ENCODE measurements at places on chromosomes 2 and 18. TPM values are rescaled to one million over a fixed set of nuclear protein-coding genes. Genes with fewer than 3 reads are reported as not detected.

GRCh38 chr2:222878877-222879603 is 18.2 kb downstream of the ACSL3 start:
- H3K27ac ChIP-seq, result no peak overlapping the region
- no peaks in the 10 kb centered on the region for H3K27me3 ChIP-seq
- no peaks in the 10 kb centered on the region for H3K4me1 ChIP-seq
- H3K4me3 ChIP-seq, result no peak overlapping the region
- H3K36me3 ChIP-seq, result no peaks in the 10 kb centered on the region

DNA sequence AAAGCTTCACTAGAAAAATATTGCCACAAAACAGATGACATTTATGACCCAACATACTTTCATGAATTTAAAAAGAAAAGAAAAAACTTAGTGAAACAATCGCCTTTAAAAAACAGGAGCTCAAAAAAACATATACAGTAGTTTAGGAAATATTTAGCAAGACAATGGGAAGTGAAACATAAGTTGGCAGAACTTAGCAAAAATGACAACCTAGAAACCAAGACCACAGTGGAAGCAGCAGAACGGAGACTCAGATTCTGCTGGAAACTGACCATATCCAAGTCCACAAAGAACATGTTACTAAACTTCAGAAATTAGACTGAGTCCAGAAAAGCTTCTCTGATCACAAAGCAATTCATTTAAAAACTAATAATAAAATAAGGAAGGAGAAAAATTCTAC is 41.8 kb upstream of the CTAGE1 start:
- no peak overlapping the region for H3K27ac ChIP-seq
- H3K36me3 ChIP-seq, result no peaks in the 10 kb centered on the region
- DNase-seq, result no peak
- H3K4me3 ChIP-seq, result no peak overlapping the region
- no peaks in the 10 kb centered on the region for H3K4me1 ChIP-seq
- no peaks in the 10 kb centered on the region for H3K27me3 ChIP-seq

DNA sequence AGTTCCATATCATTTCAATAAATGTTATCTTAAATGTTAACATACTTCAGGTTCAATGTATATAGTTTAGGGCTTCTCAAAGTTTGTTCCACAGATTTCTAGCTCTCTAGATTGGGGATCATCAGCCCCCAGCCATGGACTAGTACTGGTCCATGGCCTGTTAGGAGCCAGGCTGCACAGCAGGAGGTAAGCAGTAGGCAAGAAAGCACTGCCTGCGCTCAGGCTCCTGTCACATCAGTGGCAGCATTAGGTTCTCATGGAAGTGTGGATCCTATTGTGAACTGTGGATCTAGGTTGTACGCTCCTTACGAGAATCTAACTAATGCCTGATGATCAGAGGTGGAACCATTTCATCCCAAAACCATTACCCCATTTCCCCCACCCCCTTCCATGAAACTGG is 531.1 kb downstream of the PARD3B start:
- no peak overlapping the region for H3K27ac ChIP-seq
- no peaks in the 10 kb centered on the region for H3K27me3 ChIP-seq

GPR45 gene
- total RNA-seq, result not detected

GRCh38 chr2:138732651-138733050 is 47.5 kb downstream of the NXPH2 start:
- no peak for DNase-seq
- H3K27me3 ChIP-seq, result no peaks in the 10 kb centered on the region
- H3K27ac ChIP-seq, result no peak overlapping the region
- H3K4me3 ChIP-seq, result no peak overlapping the region

DNA sequence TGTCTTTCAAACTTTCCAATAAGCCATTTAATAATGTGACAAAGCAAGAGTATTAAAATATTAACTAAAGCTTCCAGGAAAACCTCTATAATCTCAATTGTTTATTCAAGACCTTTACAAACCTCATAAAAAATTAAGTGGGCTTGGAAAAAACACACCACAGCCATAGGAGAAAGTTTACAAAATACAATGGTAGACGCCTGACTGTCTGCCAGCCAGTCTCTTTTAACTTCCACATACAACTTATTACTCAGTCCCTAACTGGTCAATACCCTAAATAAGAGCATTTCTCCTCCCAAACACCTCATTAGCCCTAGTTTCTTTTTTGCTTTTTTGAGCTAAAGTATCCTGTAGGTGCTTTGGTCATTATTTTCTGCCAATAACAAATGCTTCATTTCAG is 247.4 kb upstream of the CYP26B1 start:
- H3K36me3 ChIP-seq, result no peaks in the 10 kb centered on the region
- no peaks in the 10 kb centered on the region for H3K4me1 ChIP-seq
- H3K4me3 ChIP-seq, result no peak overlapping the region
- H3K27me3 ChIP-seq, result no peaks in the 10 kb centered on the region
- DNase-seq, result no peak

DNA sequence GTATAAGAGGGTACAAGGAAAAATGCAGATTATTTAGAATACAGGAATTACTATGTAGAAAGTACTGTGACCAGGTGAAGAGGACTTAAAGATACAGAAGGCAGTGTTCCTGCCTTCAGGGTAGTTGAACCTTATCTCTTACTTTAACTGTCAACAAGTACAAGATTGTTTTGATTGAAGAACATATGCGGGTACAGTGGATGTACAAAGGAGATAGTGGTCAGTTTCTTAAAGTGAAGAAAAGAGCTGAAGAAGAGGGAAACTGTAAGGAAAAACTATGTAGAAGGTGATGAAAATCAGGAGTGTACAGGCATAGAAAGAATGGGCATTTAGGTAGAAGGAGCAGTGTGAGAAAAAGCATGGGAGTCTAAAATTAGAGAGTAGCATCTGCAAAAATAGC is 2.2 kb downstream of the RALBP1 start:
- no peak overlapping the region for H3K27ac ChIP-seq
- H3K27me3 ChIP-seq, result no peaks in the 10 kb centered on the region
- no peak overlapping the region for H3K4me3 ChIP-seq
- peaks cover 9% of the 10 kb centered on the region for H3K4me1 ChIP-seq
- DNase-seq, result no peak

- no peak for DNase-seq
- H3K4me1 ChIP-seq, result peaks cover 4% of the 10 kb centered on the region
- no peaks in the 10 kb centered on the region for H3K27me3 ChIP-seq
- H3K36me3 ChIP-seq, result no peaks in the 10 kb centered on the region
Observed at GRCh38 chr2:25386971-25387875, 45.5 kb upstream of the DNMT3A start.

NXPH2 gene
- not detected for total RNA-seq

NDUFV2 gene
- total RNA-seq, result 137 TPM

TLX2 gene
- not detected for total RNA-seq

DNA sequence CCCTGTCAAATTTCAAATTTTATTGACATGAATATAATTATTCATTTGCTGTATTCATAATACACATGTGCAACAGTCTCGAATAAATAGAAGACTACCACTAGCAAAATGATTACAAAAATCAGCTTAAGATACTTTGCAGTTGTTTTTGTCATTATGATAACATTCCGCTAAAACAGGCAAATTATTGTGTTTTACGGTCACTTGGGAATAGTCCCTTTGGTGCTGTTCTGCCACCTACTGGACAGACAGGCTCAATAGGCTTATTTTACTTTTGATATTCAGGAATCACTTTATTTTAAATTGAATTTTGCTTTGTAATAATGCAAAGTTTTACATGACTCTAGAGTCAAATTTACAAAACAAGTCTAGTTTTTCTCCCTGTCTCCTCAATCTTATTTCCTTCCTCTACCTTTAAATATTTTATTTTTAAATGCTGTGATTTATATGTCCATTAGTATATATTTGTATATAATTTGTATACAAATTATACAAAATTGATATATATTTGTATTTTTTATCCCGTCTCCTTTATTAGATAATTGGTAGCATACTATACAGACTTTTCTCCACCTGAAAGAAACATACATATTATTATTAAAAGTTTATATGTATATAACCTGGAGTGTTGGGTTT is 456.3 kb downstream of the DLGAP1 start:
- H3K36me3 ChIP-seq, result no peaks in the 10 kb centered on the region
- no peak overlapping the region for H3K27ac ChIP-seq
- no peak overlapping the region for H3K4me3 ChIP-seq
- no peaks in the 10 kb centered on the region for H3K27me3 ChIP-seq

CACNB4 gene
- 1.1 TPM for total RNA-seq

Measured in B cell (primary cell).